NCI-H187 (cell line): ENCODE measurements at places on chromosomes 2 and 18.

DNA sequence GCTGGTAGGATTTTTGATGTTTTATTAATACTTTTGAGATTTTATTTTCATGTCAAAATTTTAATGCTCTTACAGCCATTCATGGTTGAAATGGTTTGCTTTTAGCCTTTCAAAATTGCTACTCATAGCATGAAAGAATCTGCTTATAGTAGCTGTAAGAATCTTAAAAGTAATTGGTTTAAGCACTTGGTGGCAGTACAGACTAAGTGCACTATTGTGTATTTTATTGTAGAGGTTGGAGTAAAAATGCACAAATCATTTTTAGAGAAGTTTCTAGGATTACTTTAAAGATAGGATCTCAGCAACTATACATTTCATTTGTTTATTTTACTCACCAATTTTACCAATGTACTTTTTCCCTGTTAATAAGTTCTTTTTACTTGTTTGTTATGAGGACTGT lies 205.8 kb downstream of the SPAG16 start:
- DNase-seq, result no peak

- no peak for DNase-seq
Observed at GRCh38 chr2:206112108-206112507, 26.1 kb upstream of the INO80D start.

DNA sequence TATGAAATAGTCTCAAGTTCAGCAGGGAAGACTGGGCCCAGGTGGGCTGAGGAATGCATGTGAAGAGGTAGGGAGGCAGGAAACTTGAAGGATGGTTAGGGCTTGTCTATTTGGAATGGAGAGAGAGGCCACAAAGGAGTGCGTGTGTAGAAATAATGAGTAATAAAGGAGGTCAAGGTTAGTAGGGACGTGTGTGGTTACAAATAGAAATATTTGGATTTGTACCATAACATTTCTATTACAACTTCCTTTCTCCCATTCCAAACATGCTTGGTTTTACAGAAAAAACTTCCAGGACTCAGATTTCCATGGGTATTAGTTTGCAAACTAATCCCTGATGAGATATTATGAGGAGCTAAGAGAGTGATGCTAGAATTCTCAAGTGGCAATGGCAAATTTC lies 280.6 kb downstream of the NCKAP5 start:
- no peak for DNase-seq

DNA sequence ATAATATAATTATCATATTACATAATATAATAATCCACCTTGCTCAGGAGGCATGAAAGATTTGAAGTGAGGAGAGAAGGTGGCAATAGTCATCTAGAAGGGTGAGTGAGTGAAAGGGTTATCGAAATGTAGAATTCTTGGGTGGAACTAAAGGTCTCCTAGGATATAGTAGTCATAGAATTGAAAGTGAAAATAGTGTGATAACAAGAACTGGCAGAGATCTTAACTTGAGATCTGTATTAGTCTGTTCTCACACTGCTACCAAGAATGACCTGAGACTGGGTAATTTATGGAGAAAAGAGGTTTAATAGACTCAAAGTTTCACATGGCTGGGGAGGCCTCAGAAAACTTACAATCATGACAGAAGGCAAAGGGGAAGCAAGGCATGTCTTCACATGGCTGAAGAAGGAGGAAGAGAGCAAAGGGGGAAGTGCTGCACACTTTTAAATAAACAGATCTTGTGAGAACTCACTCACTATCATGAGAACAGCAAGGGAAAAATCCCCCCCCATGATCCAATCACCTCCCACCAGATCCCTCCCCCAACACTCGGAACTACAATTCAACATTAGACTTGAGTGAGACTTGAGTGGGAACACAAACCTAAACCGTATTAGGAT lies 351.5 kb downstream of the NR4A2 start:
- no peak for DNase-seq

DNA sequence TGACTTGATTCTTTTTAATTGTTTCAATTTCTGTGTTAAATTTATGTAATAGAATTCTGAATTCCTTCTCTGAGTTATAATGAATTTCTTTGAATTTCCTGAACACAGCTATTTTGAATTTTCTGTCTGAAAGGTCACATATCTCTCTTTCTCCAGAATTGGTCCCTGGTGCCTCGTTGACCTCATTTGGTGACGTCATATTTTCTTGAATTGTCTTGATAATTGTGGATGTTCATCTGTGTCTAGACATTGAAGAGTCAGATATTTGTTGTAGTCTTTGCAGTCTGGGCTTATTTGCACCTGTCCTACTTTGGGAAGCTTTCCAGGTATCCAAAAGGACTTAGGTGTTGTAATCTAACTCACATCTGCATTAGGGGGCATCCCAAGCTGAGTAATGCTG lies 111.4 kb upstream of the LRRTM4 start:
- no peak for DNase-seq

GRCh38 chr2:215968499-215968898 lies 44.9 kb downstream of the MREG start:
- no peak for DNase-seq

GRCh38 chr18:10145546-10145945 lies 231.7 kb downstream of the VAPA start:
- DNase-seq, result no peak

DNA sequence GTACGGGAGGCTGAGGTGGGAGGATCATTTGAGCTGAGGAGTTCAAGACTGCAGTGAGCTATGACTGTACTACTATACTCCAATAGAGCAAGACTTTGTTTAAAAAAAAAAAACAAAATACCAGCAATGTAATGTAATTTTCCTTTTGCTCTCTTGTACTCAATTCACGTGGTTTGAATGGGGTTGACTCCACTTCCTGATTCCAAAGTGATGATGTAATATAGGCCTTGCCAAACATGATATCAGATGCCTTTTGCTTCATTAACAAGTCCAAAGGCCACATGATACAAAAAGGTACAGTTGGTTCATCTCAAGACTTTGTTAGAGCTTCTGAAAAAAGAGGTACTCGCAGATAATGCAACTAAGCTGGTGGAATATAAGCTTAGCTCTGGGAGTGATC lies 321.8 kb downstream of the ZEB2 start:
- no peak for DNase-seq

DNA sequence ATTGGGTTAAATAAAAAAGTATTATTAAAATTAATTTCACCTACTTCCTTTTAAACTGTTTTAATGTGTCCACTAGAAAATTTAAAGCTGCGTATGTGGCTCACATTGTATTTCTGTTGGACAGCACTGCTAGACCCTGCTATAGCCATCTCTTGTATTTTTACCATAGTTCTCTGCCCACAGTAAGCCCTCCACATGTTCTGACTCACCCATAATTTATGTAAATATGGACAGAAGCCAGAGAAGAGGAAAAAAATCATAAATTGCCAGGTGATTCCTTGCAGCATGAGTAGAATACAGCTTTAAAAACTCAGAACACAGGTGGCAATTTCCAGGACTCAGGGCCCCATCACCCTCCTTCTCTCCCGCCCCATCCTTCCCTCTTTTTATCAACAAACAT lies 142.4 kb upstream of the MEX3C start:
- no peak for DNase-seq

DNA sequence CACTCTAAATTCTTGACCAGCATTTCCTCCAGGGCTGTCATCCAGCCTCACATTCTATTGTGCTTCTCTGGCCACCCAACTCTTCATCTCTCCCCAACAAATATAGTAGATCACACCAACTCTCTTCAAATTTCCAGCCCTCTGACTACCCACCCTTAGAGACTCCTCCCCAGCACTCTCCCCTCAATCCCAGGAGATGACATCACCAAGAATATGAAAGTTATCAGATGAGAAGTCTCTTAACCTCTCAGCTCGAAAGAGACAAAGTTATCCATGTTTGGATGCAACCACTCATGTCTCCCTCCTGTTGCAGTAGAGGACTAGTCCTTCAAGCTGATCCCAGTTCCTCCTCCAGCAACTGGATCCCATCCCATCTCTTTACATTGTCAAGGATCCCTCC lies 47.1 kb downstream of the LBH start:
- no peak for DNase-seq
